ENCODE measurements at places on chromosomes 16 and 17.

DNA sequence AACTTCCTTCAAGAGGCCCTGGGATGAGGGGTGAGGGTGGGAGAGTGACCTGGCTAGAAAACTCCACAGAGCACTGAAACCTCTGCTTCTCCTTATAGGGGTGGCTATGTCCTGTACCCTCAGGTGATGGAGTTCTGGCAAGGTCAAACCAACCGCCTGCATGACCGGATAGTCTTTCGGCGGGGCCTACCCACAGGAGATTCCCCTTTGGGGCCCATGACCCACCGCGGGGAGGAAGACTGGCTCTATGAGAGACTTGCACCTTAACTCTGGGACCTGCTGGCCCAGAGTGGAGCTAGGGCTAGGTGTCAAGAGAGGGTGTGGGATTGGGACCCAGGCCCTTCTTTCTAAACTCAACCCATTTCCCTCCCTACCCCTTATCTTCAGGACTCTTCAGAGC, 5.1 kb downstream of the PNPO start:
- no peaks in the 10 kb centered on the region for H3K27me3 ChIP-seq
- peaks cover 5% of the 10 kb centered on the region for H3K36me3 ChIP-seq
- peaks cover 34% of the 10 kb centered on the region for H3K4me1 ChIP-seq
- DNase-seq, result no peak
- no peak overlapping the region for H3K4me3 ChIP-seq
- H3K27ac ChIP-seq, result no peak overlapping the region

GRCh38 chr16:30569746-30570635, 1.5 kb downstream of the ZNF688 start:
- no peak for DNase-seq
- H3K4me1 ChIP-seq, result peaks cover 36% of the 10 kb centered on the region

DNA sequence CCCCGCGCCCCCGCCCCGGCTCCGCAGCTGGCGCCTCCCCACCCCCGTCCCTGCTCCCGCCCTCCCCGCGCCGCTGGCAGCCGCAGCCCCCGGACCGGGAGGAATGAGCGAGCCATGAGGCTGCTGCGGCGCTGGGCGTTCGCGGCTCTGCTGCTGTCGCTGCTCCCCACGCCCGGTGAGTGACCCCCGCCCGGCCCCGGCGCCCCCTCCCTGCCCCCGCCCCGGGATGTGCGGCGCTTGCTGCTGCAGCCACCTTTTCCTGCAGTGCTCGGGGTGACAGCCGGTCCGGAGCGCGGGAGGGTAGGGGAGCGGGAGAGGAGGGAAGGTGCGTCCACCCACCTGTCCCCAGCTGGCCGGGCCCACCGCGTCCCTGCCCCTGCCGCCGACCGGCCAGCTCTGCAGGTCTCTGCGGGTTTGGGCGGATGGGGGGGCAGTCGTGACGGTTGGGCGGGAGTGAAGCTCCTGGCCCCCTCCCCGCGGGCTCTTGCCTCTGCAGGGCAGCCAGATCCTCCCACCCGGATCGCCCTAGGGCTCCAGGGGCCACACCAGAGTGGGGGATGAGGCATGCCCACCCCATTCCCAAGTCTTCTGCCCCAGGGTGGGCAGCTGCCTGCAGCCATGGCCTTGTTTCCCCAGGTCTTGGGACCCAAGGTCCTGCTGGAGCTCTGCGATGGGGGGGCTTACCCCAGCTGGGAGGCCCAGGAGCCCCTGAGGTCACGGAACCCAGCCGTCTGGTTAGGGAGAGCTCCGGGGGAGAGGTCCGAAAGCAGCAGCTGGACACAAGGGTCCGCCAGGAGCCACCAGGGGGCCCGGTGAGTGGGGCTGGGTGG, 513 bp downstream of the ADAM11 start:
- DNase-seq, result no peak
- peak overlapping the region; percentile 74 for H3K4me3 ChIP-seq
- H3K4me1 ChIP-seq, result peaks cover 4% of the 10 kb centered on the region
- H3K27me3 ChIP-seq, result peaks cover 33% of the 10 kb centered on the region

GRCh38 chr16:58127634-58128033, 1.5 kb downstream of the CFAP20 start:
- H3K36me3 ChIP-seq, result no peaks in the 10 kb centered on the region
- H3K27me3 ChIP-seq, result no peaks in the 10 kb centered on the region
- peak overlapping the region; percentile 92 for H3K27ac ChIP-seq
- peak overlapping the region; percentile 95 for H3K4me3 ChIP-seq
